ENCODE measurements at places on chromosomes 1 and 21.

DNA sequence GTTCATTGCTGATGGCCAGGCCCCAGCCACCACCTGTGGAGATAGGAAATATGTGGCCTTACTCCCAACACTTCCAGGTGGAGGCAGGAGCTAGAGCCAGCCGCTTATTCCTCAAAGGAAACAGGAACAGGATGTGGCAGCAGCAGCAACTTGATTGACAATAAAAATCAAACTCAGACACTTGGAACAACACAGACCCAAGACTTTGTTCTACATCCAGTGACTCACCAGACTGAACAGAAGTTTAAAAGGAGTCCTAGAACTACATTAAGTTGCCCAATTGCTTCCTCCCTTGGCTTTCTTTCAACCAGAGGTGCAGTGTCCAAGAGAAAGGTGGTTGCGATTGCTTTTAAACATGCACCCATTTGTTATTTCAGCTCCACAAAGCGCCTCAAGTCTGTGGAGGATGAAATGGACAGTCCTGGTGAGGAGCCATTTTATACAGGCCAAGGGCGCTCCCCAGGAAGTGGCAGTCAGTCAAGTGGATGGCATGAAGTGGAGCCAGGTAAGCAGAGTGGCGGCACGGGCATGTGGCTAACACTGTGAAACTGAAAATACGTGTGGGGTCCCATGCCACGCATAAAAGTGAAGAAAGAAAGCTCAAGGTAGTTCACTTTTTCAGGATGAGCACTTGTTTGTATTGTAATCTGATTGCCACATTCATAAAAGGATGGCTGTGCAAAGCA is 276.6 kb downstream of the NFIA start:
- no peak for DNase-seq

DNA sequence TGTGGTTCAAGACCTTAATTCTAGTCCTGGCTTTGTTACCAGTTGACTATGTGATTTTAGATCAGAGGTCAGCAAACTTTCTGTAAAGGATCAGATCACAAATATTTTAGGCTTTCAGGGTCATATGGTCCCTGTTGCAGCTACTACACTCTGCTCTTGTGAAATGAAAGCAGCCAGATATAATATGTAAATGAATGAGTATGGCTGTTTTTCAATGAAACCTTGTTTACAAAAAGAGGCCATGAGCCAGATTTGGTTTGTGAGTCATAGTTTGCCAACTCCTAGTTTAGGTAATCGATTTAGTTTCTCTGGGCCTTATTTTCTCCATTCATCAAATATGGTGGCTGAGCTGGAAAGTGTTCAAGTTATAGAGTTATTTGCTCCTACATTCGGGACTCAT is 346.7 kb downstream of the NUF2 start:
- DNase-seq: no peak

DNA sequence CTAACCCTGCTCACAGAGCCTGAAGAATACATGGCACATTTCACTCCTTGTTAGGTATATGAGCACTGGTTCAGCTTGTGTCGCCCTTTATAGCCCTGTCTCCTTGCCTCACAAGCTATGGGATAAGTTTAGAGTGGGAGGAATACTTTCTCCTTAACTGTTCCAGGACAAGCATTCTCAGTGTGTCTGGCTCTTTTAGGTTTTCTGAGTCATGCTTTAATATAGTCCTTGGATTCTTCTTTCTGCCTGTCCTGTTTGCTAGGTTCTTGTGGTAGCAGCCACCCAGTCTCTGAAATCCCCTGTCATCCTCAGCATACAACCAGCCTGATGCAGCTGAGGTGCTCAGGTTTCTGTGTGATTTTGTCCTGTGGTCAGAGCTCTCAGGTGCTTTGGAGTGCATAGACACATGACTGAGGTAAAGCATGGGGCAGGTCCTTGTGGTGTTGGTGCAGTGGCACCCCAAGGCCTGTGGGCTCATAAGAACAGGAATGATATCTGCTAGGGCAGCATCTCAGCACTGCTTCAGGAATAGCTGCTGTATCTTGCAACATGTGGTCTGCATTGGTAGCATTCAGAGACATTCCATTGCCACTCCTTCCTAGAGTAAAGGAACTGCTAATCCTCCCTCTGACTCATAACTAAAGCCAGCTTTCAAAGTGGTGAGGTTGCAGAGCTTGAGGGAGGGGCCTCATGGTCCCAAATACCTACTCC is 14.2 kb upstream of the CASQ2 start:
- DNase-seq: no peak

DNA sequence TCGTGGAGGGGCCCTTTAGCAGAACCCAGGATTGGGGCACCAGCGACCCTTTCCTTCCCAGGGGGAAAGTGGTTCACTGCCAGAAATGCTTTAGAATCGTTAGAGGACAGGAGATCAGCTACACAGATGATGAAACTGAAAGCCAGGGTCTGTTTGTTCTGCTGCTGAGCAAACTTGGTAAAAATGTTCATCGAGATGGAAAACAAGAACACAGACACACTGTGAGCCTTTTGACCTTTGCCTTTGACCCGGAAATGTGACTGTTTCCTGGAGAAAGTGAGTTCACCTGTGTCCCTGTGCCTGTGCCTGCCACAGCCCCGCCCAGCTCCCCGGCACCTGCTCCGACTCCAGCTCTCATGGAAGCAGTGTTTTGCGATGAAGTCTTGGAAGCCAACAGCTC is 234.3 kb downstream of the CAMTA1 start:
- DNase-seq: no peak

DNA sequence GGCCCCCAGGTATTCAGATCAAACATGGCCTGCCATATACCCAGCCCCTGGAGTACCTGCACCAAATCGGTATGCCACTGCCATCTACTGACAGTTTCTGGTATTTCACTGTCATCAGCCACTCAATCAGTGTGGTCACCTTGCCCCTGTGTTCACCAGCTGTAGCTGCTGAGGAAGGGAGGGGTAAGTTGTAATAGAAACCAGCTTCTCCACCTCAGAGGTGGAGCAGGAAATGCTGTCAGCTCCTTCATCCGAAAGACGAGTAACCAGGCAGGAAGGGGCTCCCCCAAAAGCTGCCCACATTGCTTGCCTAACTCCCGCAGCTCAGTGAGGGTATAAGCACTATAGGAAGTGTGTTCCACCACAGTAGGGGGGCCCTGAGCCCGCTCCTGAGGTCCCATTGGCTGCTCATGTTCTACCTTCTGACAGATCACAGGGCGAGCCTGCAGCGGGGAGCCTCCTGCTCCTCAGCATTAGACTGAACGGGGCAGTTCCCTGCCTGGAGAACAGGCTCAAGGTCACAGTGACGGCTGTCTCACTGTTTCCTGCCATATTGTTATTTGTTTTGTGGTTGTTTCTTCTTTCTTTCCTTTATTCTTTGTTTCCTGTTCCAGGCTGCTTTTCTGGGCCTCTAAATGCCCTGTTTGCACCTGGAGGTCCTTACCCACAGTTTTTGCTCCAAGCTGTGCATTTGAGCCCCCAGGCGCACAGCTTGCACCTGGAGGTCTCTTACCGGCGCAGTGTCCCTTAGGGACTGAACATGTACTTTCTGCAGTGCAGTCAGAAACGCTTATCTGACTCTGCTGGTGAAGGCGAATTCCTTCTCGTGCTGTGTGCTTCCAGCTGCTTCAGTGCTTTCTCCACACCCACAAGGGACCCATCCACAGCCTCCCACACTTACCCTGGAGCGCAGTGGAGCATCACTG is 1638.3 kb downstream of the MRPL39 start:
- DNase-seq: peak; percentile 87

- no peak for DNase-seq
Observed at GRCh38 chr21:32070676-32071330, 198.0 kb downstream of the HUNK start.

DNA sequence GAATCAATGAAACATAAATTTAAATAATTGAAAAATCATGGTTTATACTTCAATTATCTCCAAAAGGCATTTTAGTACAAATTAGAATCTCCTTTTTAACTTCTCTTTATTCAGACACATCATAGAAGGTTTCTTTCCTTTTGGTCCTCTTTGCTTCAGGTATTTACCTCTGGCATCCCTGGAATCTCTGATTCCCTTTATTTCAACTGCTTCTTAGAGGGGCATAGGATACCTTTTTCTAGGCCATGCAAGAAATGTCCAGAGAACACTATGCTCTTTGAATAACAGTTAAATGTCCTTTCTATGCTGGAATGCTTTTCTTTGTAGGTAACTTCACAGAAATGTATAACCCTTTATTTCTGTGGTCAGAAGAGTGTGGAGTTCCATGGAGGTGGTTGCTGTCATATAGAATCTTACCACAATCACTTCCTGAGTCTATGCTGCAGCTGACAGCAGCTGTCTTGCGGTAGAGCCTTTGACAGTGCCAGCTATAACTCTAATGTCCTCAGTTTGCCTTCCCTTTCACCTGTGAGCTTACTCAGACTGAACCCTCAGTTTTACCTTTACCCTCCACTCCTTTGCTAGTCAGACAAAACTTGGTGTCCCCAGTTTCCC is 8.6 kb downstream of the LAMC2 start:
- peak; percentile 18 for DNase-seq

DNA sequence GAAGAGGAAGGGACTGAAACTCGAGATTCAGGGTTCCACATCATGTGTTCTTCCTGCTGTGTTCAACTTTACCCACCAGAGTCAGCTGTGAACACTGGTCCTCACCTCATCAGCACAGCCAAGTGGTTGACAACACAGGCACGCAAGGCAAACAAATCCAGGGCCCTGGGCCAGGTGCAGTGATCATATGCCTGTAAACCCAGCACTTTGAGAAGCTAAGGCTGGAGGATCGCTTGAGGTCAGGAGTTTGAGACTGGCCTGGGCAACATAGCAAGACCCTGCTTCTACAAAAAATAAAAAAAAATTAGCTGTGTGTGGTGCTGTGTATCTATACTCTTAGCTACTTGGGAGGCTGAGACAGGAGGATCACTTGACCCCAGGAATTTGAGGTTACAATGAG is 8.4 kb upstream of the XKR8 start:
- no peak for DNase-seq

DNA sequence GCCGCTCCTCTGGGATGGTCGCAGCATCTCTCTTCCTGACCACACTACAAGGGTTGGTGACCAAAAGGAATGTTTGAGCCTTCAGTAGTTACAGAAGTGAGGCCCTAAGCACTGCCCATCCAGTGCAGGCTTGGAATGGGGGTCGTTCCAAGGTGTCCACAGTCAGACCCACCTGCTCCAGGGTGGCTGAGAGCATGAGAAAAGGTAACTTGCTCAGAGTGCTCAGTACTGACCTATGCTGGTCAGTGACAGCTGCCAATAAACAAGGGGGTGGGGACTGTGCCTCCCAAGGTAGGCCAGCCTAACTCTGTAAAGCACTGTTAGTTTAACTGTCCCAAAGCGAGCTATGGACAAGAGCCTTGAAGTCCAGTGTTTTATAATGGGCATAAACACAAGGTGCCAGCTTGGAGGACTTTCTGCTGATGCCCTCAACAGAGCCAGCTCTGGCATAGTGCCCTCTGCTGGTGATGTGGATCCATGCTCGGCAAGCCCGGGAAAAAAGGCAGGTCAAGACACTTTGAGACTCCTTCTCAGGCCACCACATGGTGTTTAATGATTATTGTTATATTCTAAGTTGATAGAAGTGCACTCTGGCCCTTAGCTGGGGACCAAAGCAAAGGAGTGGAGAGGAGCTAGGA is 78.1 kb upstream of the DNAH14 start:
- peak; percentile 17 for DNase-seq

- DNase-seq: no peak
Observed at GRCh38 chr1:91345395-91346005, 59.1 kb downstream of the HFM1 start.

DNA sequence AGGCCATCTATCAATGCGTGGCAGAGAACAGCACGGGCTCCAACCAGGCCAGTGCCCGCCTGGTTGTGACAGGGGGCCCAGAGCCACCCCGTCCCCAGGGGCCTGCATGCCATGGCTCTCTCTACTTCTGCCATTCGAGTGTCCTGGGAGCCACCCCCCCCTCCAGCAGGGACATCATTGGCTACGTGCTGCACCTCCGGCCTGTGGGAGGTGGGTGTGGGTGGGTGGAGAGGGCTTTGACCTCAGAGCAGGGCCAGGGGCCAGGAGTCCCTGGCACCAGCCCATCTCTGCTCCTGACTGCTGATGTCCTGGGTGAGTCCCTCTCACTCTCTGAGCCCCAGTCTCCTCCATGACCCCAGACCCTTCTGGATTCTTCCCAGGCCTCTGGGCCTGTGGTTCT is 25.3 kb downstream of the SLC27A3 start:
- DNase-seq: no peak

- DNase-seq: no peak
Observed at GRCh38 chr1:64933296-64934070, 32.9 kb downstream of the JAK1 start.

- no peak for DNase-seq
Observed at GRCh38 chr21:45957981-45958600, 23.5 kb upstream of the COL6A1 start.

DNA sequence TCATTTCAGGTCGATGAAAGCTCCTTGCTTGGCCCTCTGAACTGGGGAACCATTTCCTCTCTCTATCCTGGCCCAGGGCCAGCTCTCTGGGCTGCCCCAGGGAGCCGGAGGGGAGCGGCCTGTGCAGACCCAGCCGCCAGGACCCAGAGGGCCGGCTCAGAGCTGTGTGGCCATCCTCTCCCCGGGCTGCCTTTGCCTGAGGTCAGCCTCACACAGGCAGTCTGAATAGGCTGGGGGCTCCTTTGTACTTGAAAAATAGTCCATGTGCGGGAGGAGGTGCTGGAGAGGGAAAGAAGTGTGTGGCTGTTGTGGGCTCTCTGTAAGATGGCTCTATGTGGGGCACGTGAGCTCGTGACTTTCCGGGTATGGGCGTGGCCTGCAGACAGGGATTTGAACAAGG is 275.1 kb upstream of the VAMP3 start:
- no peak for DNase-seq

DNA sequence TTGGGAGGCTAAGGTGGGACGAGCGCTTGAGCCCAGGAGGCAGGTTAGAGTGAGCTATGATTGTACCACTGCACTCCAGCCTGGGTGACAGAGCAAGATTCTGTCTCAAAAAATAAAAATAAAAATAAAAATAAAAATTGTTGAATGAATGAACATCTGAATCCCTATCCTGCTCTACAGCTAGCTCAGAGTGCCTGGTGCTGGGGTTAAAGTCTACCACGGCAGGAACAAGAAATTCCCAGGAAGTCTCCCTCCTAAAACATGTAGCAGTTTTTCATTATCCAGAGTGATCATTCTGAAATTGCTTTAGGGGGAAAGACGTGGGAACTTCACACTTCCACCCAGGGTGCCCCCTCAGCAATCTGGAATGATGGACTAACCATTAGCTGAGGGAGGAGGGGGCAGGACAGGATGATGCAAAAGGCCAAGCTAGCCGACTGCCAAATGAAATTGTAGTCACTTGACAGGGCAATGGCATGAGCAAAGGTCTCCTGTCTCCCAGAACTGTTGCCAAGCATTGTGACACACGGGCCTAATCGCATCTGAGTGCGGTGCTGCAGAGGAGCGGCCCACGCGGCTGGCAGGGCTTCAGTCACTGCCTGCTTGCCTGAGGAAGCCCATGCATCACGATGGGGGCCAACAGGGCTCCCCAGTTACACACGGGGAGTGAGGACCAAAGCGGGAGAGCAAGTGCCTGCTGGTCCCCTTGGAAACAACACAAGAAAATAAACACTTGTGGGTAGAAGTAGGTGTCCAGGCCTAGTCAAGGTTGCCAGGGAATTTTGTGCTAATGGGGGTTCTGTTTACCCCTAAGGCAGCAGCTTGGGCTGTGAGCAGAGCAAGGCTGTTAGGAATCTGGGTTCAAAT is 85.7 kb downstream of the NENF start:
- no peak for DNase-seq

GRCh38 chr1:233015965-233016364 is 65.6 kb downstream of the NTPCR start:
- no peak for DNase-seq

Measured in CD4-positive, alpha-beta T cell treated with Interleukin-4 for 1 hour (primary cell).